ENCODE measurements at places on chromosomes 12 and 14. TPM values are rescaled to one million over a fixed set of nuclear protein-coding genes. Genes with fewer than 3 reads are reported as not detected.

Gene SELPLG
- 2.1 TPM for total RNA-seq

Gene DUSP6
- total RNA-seq: 170 TPM

Gene KRT6A
- total RNA-seq: 25.6 TPM

Gene POLR3B
- 18.6 TPM for total RNA-seq

Gene SLC17A8
- not detected for total RNA-seq

Gene NCAPD2
- total RNA-seq: 117 TPM

Gene ZBTB25
- total RNA-seq: 7.2 TPM

Gene SDR9C7
- not detected for total RNA-seq

Gene CSRP2
- total RNA-seq: 23.4 TPM

Gene VPS37B
- 32.1 TPM for total RNA-seq

Gene FSCB
- 0.22 TPM for total RNA-seq

Gene APOLD1
- total RNA-seq: 8.4 TPM

Gene TBX5
- total RNA-seq: 7.2 TPM

Gene OR4K1
- total RNA-seq: not detected

Gene PLBD2
- total RNA-seq: 38.7 TPM

Gene LMNTD1
- total RNA-seq: not detected

Gene SLC4A8
- total RNA-seq: 8.2 TPM

Gene PRKD1
- total RNA-seq: 5.3 TPM

Gene NIN
- 55.7 TPM for total RNA-seq

Gene KRT6C
- not detected for total RNA-seq

Gene RD3L
- not detected for total RNA-seq

Gene CLEC2D
- 3.5 TPM for total RNA-seq

Gene TRMT5
- 8.3 TPM for total RNA-seq

Gene NTN4
- 16.3 TPM for total RNA-seq

Gene SARNP
- 53.3 TPM for total RNA-seq

Gene RTL1
- total RNA-seq: not detected

Gene TRIM9
- total RNA-seq: not detected

Gene OLR1
- total RNA-seq: 8.7 TPM

Gene ARHGEF25
- total RNA-seq: 9.8 TPM

Gene MRPL52
- total RNA-seq: 35.5 TPM

Gene OR6C70
- not detected for total RNA-seq

Gene NDRG2
- total RNA-seq: 1.7 TPM

Gene SMOC1
- total RNA-seq: not detected

Gene LIN7A
- 0.57 TPM for total RNA-seq

Gene LAG3
- 0.29 TPM for total RNA-seq

Gene ACOT4
- total RNA-seq: 0.57 TPM

Gene GRIN2B
- total RNA-seq: not detected

Gene PROX2
- not detected for total RNA-seq

Gene IAPP
- not detected for total RNA-seq

Gene OR6S1
- not detected for total RNA-seq

Gene AKAP6
- 4.7 TPM for total RNA-seq

Gene TM7SF3
- total RNA-seq: 80.7 TPM

Gene SLCO1C1
- not detected for total RNA-seq

Gene TTC7B
- 39.1 TPM for total RNA-seq

Gene ZNF605
- 10.7 TPM for total RNA-seq

Gene ADGRD1
- total RNA-seq: not detected

Gene AKAP5
- 0.86 TPM for total RNA-seq

Gene KLRB1
- not detected for total RNA-seq

Gene C1R
- total RNA-seq: 300 TPM

Gene TRPV4
- total RNA-seq: 0.44 TPM

Gene KLRG1
- total RNA-seq: 0.29 TPM

Data from placental pericyte (primary cell).